CD4-positive, alpha-beta T cell (primary cell): ENCODE measurements at places on chromosomes 3 and 15.

- no peak for DNase-seq
Observed at GRCh38 chr3:161637559-161637958, 141.0 kb downstream of the OTOL1 start.

- DNase-seq = no peak
Observed at GRCh38 chr3:188797045-188797444, 374.7 kb upstream of the TPRG1 start.

- no peak for DNase-seq
Observed at GRCh38 chr3:88132894-88133293, 16.9 kb upstream of the C3orf38 start.

DNA sequence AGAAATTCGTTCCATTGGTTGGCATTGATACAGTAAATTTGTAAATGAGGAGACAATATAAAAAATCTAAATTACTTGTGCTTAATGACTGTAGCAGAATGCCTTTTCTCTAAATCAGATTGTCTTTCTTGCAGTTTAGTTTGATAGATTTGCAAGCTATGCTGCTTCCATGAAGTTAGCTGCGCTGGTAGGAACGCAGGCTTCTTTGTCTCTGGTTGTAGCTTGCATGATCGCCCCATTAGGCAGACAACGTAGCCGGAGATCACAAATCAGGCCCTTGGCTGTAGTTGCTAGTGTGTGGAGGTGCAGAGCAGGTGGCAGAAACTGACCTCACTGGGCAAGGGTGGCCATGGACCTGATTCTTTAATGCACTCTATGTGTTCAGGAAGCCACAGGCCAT, 6.1 kb downstream of the ZIC1 start:
- no peak for DNase-seq

DNA sequence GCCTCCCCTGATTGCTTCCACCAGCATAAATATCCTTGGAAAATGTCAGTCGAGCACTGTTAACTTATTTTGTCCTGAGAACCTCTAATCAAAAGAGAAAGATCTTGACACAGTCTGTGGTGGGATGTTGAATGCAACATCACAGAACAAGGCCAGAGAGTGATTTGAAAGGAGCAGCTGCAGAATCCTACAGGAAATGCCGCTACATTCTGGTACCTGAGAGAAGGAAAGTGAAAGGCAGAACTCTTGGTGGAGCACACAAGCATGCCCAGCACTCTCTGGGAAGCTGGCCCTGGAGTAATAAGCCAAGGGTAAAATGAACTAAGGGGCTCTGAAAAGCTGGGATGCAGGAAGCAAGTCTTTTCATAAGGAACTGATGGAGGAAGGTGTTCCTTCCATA, 75.8 kb downstream of the CBLB start:
- no peak for DNase-seq

- DNase-seq = no peak
Observed at GRCh38 chr15:69035205-69035917, 20.9 kb downstream of the NOX5 start.

GRCh38 chr3:78258798-78259197, 1218.9 kb downstream of the ROBO2 start:
- no peak for DNase-seq

GRCh38 chr3:126834596-126835471, 130.8 kb downstream of the CHCHD6 start:
- no peak for DNase-seq

DNA sequence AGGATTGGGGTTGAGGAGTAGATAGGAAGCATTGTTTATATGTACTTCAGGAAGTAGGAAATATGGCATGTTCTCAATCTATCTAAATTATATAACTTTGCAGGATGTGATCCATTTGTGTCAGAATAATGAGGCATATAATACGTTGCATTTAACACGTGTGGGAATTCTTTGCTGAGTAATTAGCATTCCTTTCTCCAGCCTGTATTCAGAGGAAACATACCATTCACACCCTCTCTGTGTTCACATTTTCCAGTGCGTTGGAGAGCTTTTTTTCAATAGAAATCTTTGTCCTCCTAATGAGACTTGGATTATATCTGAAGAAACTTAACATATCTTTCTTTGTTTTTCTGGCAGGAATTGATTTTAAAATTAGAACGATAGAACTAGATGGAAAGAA, 33.0 kb upstream of the APH1B start:
- no peak for DNase-seq

- DNase-seq = no peak
Observed at GRCh38 chr3:160369784-160370183, 29.2 kb downstream of the IFT80 start.

DNA sequence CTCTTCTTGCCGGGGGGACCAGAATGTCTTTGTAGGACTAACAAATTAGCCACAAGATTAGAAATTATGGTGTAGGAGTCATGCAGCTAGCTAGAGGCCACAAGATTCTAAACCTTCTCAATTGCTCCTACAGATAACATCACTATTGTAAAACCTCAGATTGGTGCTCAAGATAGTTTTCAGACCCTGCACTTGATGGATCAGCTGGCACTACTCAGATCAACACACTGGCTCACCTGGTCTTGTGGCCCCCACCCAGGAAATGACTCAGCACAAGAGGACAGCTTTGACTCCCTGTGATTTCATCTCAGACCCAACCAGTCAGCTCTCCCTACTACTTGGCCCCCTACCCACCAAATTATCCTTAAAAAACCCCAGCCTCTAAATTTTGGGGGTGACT, 124.1 kb upstream of the RASGRP1 start:
- peak; percentile 56 for DNase-seq
